ENCODE measurements at places on chromosomes 11 and 22.

DNA sequence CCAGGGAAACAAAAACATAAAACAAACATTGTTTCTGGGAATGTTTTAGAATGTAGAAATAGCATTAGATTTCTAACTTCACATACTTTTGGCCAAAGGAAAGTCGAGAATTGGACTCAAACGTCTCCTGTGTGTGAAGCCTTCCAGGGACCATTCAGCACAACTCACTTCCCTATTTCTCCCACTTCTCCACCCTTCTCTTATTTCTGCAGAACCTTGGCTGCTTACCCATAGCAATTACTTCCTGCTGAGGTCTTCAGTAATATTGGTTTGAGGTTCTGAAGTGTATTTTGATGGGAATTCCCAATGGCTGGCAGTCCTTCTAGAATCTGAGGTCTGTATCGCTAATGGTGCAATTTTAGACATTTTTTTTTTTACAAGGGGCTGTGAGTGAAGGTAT is 158.3 kb upstream of the SNX19 start:
- no peak for DNase-seq

- DNase-seq = no peak
Observed at GRCh38 chr11:61800331-61801281, 7.9 kb downstream of the FEN1 start.

- DNase-seq = peak; percentile 39
Observed at GRCh38 chr11:59186130-59186594, 14.2 kb downstream of the DTX4 start.

DNA sequence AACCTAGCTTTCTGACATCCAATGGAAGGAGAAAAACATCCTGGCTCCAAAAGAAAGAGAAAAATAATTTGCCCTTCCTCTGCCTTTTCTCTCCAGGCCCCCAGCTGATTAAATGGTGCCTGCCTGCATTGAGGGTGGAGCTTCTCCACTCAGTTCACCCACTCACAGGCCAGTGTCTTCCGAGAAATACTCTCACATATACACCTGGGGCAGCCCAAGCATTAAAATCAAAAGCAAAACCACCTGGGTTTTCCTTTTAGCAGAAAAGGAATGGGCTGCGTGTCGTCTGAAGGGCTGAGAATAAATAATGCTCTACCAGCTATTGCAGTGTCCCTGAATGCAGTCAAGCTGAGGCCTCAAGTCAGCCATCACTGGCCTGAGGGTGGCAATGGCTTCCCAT is 1143.8 kb upstream of the TENM4 start:
- DNase-seq = no peak

- no peak for DNase-seq
Observed at GRCh38 chr22:35960854-35961253, 67.8 kb downstream of the RBFOX2 start.

DNA sequence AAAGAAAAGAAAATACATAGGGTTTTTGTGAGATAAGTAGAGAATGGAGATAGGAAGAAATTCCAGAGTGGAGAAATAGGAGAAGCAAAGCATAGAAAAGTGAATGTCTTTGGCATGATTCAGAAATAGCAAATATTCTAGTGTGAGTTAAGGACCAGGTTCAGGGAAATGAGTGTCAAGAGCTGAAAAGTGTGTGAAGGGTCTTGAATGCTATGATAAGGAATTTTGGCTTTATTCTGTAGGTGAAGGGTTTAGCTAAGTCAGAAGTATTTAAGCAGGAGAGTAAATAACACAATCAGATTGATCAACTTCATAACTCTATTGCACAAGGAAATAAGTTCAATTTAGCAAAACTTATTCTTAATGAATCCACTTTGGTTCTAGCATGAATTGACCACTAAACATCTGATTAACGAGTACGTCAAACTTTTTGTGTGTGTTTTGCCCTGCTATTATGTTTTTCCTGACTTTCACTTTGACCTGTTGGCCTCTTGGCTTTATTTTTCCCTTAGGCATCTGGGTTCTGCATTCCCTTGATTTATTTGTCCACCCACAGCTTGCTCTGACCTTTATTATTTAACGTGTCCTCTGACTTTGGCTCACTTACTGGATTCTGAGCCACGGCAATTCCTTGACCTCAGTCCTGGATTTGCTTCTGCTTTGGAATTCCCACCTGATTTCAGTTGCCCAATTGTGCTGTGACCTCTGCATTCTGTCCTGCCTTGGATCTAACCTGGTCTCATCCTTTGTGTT is 11.9 kb upstream of the TMEM218 start:
- no peak for DNase-seq

GRCh38 chr11:70265341-70265740 is 5.1 kb upstream of the PPFIA1 start:
- DNase-seq = no peak

DNA sequence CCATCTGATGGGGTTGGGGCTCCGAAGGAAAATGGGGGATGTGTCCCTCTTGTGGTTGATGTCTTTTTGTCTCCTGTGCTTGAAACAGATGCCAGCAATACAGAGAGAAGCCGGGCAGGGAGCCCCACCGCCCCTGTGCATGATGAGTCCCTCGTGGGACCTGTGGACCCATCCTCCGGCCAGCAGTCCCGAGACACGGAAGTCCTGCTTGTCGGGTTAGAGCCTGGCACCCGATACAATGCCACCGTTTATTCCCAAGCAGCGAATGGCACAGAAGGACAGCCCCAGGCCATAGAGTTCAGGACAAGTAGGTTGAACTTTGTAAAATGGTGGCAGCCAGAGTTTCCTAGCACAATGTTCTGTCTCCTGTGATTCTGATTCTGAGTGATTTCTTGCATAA is 91.7 kb upstream of the OR4B1 start:
- no peak for DNase-seq
